ENCODE measurements at places on chromosomes 3 and 15.

- DNase-seq = peak; percentile 95
Observed at GRCh38 chr15:74406992-74407705, 26.6 kb downstream of the SEMA7A start.

- DNase-seq = peak; percentile 31
Observed at GRCh38 chr3:141076797-141077571, 25.8 kb downstream of the SPSB4 start.

DNA sequence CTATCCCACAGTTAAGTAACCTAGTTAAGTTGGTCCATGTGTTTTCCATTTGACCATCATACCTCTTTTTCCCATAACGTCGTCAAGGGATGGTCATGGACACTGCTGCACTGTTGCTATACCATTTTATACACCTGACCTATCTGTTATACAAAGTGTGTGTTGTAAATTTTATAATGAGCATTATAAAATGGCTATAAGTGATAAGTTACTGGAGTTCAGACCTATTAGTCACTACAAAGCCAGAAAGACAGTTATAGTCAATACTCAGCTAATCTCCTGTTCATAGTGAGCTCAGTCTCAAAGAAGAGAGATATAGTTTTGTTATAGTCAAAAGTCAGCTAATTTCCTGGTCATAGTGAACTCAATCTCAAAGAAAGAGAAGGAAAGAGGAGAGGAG is 18.9 kb upstream of the CTNNB1 start:
- DNase-seq = no peak

- DNase-seq = peak; percentile 10
Observed at GRCh38 chr15:99252326-99252725, 1.0 kb downstream of the LRRC28 start.

GRCh38 chr3:45412763-45413162 is 24.4 kb downstream of the LARS2 start:
- DNase-seq = no peak

DNA sequence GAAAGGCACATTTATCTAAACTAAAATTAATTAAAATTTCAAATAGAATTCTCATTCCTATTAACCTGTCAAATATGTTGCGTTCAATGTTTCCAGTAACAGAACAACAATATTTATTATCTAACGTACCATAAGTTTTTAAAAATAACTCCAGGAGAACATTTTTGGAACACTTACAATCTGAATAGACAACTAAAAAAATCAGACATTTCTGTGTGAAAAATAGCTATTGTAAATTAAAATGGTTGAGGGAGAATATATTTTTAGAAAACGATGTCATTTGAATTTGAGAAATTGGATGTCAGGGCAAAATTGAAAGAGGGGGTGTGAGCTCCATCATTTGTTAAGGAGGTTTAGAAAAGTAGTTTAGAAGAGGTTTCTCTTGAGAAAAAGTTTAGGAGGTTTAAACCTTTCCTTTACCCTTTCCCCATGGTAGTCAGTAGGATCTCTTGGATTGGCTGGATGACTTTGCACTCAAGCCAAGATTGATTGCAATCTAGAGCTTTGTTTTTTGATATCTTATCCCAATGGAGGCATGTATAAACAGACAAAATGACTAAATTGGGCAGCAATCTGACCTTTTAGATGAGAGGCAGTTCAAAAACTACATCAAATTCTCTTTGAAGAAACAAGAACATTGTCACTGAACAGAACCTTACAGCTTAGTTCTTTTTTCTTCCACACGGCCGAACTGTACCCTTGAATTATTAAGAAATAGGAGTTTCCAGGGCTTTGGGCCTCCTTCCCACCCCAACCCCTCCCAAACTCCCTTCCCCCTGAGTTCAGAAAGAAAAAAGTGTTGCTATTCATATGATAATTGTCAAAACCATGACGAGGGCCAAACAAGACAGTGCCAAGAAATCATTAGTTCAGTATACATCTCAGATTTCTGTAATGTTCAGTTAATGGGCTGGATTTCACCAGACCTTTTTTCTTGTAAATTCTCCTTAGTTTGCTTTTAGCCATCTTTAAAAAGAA is 79.7 kb upstream of the CDIN1 start:
- DNase-seq = no peak

GRCh38 chr3:5198986-5199731 is 11.7 kb downstream of the EDEM1 start:
- DNase-seq = no peak

GRCh38 chr3:52228751-52229291 is 3.4 kb upstream of the TLR9 start:
- no peak for DNase-seq

DNA sequence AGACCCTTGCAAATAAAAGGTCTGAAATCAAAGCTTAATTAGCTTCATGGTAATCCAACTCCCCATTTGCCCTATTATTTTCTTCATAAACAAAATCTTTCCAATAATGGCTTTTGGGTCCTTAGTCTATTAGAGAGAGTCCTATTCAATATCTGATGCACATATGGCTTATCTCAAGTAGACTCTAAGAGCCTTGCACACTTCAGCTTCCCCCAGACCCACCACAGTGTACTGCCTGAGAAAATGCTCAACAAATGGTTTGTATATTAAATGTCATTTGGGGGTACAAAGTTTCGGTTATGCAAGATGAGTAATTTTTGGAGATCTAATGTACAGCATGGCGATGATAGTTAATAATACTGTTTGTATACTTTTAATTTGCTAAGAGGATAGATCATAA is 28.9 kb downstream of the FSTL1 start:
- DNase-seq = no peak

DNA sequence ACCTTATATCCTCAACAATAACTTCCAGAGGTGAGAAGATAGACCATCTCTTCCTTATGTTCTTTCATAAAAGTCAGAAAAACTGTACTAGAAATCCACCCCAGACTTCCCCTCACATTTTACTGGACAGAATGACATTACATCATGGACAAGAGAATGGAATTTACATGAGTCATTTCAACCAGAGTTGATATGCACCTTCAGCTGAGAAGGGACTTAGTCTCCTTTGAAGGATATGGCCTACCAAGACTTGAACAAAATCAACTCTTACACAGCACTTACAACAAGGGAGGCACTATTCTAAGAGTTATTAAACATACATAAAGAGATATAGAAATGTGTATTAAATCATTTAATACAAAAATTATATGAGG is 380.0 kb upstream of the DPH6 start:
- no peak for DNase-seq

GRCh38 chr15:28921919-28922706 is 36.3 kb downstream of the APBA2 start:
- no peak for DNase-seq

DNA sequence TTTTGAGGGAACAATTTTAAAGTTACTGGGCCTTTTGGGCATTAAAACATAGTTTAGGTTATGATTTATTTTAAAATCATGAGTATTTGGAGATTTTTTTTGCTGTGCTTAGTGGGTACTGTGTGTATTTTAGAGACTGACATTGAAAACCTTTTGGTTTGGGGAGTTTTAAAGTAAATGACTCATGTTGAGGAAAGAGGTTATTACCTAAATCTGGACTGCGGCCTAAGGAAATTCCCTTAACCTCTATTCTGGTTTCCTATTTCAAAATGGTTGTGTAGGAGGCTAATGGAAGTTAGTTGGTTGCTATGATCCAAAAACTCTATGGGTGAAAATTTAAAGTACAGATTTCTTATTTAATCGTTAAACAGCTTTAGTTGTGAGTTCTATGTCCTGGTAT is 57.3 kb upstream of the DPH6 start:
- peak; percentile 51 for DNase-seq

- peak; percentile 46 for DNase-seq
Observed at GRCh38 chr15:76433798-76434400, 97.3 kb downstream of the ISL2 start.

DNA sequence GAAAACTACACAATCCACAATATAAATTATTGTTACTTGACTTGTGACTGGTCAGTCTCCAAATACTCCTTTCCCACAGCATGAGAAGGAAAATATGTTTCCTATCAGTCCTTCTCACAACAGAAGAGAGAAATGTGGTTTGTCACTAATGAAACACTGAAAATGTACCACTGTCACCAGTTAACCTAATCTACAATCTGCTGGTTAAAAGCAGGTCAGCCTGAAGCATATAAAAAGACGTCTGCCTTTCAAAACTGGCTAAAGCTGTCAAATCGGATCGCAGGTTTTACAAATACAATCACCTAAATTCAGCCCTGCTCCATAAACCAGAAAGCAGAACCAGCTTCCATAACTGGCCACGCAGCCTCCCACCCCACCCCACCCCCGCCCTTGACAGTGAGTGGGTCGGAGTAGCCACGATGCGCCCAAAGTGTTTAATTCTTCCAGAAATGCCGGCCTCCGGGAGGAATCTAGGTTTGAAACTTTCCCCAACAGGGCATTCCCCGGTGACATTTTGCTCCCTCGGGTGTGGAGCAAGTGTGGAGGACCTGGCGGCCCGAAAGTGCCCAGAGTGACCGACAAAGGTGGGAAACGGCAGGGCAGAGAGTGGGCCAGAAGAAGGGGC is 682 bp downstream of the ETFA start:
- DNase-seq = peak; percentile 5

GRCh38 chr3:2950159-2950558 is 160.0 kb downstream of the IL5RA start:
- DNase-seq = peak; percentile 2

GRCh38 chr15:42024303-42024702 is 3.5 kb upstream of the PLA2G4E start:
- no peak for DNase-seq

- peak; percentile 81 for DNase-seq
Observed at GRCh38 chr3:146274833-146275232, 23.9 kb upstream of the PLSCR4 start.
